ENCODE measurements at places on chromosomes 5 and 9.

- no peak for DNase-seq
Measured at GRCh38 chr9:69130456-69131441, 43.3 kb upstream of the TJP2 start.

DNA sequence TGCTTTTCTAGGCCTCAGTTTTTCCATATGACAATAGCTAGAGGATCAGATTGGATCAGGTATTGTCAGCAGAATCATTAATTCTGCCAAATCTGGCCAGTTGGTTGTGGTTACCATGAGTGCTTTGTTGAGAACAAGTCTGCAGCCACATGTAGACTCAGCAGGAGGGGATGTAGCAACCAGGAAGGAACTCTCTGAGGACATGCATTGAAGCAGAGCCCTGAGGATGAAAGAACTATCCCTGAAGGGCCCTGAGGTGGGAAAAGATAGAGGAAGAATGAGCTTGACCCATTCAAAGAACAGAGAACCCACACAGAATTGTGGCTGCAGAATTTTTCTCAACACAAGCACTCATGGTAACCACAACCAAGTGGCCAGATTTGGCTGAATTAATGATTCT is 60.1 kb upstream of the AFAP1L1 start:
- peak; percentile 18 for DNase-seq

GRCh38 chr5:74162524-74162923 is 478.0 kb downstream of the ENC1 start:
- no peak for DNase-seq

DNA sequence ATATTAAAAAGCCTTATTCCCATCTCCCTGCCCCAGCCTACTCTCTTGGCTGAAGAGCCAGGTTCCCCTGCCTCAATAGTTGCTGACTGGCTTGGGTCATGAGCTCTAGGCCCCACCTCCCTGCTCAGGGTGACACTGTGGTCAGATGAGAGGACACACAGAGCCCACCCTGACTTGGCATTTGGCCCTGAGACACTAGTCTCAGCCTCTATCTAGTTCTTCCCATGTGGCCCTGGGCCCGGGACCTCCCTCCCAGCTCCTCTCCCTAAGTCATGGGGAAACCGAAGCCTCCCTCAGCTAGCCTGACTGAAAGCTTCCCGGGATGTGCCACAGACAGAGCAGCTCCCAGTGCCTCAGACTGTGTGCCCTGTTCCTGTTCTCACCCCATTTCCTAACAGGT is 5.8 kb upstream of the MYOZ3 start:
- DNase-seq, result no peak

DNA sequence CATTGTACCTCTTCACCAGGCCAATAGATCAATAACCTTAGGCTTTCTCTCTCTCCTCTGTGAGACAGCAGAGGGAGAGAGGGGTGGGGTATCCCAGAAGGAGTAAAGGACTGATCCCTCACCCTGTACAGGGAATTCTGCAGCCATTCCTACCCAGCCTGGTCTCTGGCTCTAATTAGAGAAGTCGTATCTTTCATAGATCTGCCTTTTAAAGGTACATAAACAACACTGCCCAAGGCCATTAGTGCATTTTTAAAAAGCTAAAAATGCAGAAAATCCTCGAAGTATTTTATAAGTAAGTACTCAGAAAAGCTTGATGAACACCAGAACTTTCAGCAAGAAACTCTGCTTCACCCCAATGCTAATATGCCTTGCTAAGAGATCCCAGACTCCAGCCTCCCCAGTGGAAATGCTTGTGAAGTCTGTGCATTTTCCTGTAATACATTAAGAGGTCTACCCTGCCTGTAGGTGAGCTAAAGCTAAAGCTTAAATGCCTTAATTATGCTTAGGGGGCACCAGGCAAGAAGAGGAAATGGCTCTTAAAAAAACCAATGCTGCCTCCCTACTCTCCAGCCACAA is 200.0 kb upstream of the ANKRD55 start:
- DNase-seq, result no peak

DNA sequence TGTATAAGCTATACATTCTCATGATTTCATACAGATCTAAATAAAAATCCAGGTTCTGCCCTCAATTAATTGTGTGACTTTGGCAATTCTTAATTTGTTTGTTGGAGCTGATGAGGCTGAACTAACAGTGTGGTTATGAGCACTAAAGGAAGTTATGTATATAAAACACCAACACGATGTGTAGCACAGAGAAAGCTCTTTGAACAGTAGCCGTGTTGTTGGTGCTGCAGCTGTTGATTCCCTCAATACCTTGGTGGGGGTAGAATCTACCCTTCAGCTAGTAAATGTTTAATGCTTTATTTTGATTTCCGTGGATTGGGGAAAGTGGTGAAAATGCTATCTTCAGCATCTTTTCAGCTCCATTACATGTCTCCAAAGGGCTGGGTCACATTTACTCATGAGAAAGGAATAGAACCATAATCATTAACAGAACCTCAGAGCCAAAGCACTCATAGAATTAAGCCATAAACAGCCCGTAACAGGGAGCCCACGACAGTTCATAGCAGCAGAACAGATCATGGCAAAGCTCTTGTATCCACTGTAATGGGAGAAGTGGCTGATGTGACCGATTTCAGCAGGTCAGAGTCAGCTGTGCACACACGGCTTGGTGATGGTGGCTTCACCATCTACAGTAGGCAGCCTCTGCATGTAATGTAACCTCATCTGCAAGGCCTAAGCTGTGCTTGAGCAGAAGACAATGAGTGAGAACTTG is 332.7 kb downstream of the DIRAS2 start:
- DNase-seq, result no peak

DNA sequence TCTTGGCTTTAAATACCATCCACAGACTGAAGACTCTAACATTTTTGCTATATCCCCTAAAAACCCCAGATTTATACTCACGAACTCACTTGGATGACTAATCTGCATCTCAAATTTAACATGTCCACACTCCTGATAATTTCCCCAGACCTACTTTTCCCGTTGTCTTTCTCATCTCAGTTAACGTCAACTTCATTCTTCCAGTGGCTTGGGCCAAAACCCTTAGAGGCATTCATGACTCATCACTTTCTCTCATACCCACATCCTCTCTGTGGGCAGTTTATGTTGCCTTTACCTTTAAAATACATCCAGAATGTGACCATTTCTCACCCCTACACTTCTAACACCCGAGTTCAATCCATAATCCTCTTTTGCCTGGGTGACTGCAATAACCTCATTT is 96.7 kb downstream of the EDIL3 start:
- DNase-seq, result peak; percentile 32

- no peak for DNase-seq
Measured at GRCh38 chr9:30103647-30104394, 2280.6 kb upstream of the ACO1 start.

DNA sequence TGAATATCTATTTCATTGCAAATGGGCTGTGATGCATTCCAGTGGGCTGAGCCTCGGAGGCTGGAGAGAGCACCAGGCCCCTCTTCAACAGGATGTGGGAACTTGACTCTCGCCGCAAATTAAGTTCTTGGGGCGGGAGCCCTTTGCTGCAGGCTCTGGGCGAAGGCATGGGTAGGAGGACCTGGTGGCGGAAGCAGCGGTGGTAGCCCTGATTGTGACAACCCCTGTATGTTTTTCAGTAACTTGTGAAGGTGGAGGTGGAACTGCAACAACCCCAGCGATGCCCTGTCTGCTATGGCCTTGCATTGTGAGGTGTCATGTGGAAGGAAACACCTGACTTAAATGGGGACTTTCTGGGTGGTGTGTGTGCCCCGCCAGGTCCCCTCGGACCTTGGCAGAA is 9.4 kb downstream of the FYB1 start:
- no peak for DNase-seq

GRCh38 chr5:82151204-82151603 is 127.0 kb downstream of the RPS23 start:
- DNase-seq, result no peak

DNA sequence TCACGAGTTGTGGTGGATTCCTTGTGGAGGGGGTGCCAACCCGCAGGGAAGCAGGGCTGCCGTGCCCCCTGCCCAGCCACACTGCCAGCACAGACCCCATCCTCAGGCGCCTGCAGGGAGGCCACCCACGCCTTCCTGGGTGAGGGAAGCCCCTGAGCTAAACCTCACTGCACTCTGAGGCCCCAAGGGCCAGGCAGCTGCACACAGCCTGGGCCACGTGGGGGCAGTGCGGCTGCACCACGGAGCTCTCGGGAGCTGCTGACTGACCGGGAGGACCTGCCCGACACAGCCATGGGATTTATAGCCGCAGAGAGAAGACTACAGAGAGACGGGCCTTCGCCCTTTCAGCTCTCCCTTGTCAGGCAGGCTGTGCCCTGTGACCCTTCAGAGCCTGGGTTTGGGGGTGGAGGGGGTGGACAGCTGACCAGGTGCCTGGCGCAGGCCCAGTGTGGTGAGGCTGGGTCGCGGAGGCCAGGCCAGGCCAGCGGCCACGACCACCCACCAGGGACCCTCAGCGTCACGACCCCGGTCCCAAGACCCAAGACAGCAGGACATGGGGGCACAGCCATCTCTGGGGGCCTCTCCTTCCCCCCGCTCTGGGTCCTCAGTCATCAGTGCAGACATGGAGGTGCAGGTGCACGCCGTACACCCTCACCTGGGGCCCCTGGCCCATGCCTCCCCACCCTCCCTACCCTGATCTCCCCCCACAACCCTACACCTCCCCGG is 4.3 kb upstream of the AHRR start:
- peak; percentile 44 for DNase-seq

GRCh38 chr5:83608122-83608521 is 112.5 kb downstream of the HAPLN1 start:
- no peak for DNase-seq

GRCh38 chr9:123305879-123306278 is 37.5 kb upstream of the STRBP start:
- DNase-seq, result no peak

DNA sequence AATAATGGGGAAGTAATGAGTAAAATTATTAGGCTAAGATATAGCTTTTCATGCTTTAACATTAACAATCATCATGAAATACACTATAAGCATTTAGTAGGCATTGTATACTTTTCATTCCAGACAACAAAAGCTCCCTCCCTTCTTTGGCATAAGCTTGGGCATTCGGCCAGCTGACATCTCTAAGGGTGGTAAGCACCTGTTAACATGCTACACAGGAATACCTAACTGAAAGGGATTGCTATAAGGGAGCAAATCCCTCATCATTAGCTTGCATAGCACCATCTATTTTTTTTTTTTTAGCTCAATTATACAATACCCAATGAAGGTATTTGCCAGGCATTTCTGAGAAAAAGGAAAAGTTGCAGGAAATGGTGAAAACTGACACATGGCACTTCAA is 16.6 kb downstream of the STRBP start:
- no peak for DNase-seq

DNA sequence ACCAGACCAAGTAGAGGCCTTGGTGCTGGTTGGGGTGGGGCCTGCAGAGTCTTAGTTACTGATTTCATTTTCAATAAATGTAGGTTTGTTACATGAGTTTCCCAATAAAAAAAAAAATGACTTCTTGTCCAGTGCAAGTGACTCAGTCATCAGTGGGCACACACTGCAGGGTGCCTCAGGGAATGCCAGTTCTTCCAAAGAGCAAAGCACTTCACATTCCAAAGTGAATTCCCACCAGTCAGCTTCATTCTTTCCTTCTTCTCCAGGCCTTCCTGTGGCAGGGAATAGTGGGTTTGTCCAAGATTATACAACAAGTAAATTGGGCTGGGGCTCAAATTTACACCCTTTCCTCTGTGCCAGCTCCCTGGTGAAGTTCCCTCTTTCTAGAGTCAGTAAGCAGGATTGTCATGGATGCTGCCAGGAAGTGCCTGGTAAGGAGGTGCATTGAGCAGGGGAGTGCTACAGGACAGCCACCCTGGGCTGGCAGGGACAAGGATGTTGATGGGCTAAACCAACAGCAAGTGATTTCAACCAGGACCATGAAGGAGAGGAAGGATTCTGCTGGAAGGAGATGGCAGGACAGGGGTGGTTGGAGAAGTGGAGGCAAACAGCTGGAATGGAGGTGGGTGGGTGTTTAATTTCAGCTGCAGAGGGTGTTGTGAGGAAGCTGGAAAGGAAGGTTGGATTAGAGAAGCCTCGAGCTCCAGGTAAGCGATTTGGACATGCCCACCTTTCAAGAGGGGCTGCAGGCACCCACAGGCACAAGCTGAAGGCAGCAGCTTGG is 3.7 kb upstream of the B4GALT7 start:
- no peak for DNase-seq

DNA sequence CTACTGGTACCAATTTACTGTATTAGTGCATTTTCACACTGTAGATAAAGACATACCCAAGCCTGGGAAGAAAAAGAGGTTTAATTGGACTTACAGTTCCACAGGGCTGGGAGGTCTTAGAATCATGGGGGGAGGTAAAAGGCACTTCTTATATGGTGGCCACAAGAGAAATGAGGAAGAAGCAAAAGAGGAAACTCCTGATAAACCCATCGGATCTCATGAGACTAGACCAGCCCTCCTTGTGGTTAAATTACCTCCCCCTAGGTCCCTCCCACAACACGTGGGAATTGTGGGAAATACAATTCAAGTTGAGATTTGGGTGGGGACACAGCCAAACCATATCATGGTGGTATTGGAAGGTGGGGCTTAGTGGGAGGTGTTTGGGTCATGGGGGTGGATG is 56.5 kb upstream of the SPDL1 start:
- no peak for DNase-seq

DNA sequence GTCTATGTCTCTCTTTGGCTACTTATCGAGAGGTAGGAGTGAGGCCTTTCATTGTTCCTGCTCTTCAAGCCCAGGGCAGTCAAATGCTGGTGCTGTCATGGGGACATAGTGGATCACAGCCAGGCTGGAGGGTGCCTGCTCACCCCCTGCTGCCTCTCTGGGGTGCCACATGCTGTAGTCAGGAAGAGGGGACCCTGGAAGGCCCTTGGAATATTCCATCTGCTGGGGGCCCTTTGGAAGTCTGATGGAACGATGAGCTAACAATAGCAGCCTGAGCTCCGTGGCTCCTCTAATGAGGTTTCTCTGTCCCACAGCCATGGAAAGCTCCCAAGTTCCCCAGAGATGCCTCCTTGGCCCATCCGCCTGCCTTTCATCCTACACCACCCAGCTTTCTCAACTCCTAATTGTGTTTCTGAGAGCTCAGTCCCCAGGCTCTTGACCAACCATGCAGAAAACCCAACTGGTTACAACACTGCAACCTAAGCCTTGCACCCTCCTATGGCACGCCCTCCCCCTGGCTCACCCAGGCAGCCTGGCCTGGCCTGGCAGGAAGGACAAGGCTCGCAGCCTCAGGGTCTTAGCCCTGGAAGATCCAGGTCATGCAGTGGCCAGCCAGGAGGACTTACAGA is 91.7 kb downstream of the NRG2 start:
- no peak for DNase-seq

GRCh38 chr5:76513476-76513875 is 109.7 kb downstream of the F2RL2 start:
- no peak for DNase-seq

- DNase-seq, result no peak
Measured at GRCh38 chr9:134641990-134642384, 384 bp downstream of the COL5A1 start.

Data from fibroblast of the conjunctiva (primary cell).